ENCODE measurements at places on chromosomes 5 and 9.

GRCh38 chr9:111662576-111663300, 1.3 kb downstream of the GNG10 start:
- DNase-seq = peak; percentile 38

GRCh38 chr5:14600846-14601245, 19.3 kb downstream of the OTULINL start:
- DNase-seq = no peak

DNA sequence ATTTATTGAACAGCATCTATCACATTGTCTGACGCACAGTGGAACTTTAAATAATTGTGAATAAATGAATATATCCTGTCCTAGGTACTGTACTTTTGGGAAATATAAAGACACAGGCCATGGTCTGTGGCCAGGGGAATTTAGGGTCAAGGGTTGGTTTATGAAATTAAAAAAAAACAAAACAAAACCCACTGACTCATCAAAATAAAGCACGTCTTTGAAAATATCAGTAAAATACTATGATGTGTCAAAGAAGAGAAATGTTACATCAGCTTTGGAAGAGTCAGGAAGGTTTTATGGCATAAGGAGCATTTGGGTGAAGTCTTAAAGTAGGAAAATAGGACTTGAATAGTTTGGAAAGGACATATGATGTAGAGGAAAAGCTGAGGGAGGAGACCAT, 70.5 kb downstream of the ZNF462 start:
- DNase-seq = no peak

GRCh38 chr5:113337515-113338415, 97.0 kb downstream of the TSSK1B start:
- DNase-seq = no peak

- no peak for DNase-seq
Observed at GRCh38 chr5:28403846-28404245, 1365.5 kb upstream of the CDH9 start.

DNA sequence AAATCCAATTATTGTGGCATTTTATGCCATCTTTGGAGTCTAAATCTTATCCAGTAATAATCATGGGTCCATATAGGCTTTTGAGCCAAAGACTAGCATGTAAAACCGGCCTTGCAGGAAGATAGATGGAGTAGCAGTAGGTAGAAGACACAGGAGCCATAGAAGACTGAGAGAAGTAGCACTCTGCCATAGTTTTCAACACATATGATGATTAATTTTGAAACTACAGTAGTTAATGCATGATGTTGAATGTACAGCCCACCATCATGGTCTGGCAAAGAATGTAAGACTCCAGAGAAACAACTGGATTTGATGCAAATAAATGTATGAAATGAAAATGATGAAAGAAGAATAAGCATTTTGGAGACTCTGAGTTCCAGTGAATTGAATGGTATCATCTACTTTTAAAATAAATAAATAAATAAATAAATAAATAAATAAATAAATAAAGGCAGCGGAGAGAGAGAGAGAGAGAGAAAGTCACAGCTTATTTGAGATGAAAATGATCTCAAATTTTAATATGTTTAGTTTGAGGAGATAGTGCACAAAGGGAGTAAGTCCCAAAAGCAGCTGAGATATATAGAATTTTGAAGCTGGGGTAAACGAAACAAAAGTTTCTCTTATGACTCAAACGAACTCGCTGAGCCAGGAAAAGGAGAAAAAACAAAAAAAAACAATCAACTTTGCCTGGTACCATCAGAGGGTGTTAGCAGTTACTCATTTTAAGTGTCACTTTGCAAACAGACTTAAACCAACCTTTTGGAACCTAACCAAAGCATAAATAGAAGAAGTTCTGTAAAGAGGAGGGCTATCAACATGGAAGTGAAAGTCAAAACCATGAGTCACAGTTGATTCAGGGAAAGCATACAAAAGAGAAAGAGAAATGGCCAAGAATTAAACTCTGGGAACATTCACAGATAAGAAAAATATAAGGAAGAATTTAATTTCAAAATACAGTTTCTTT, 388.7 kb downstream of the CETN3 start:
- peak; percentile 20 for DNase-seq

GRCh38 chr9:105194234-105194633, 50.2 kb upstream of the SLC44A1 start:
- no peak for DNase-seq

DNA sequence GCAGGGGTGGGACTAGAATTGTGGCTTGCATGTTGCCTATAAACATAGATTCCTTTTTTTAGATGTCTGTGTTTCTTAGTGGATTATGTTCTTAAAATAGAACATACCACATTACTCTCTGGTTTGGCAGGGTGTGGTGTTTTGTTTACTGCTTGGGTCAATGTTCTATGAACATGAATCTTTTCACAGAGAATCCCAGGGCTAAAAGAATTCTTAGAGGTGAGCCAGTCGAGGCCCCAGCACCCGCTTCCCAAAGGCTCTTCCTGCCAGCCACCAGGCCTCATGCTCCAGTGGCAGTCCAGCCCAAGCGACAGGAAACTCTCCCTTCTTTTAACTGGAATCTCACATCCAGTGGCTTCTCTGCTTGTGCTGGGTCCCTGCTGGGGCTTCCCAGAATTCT, 126.6 kb downstream of the C9orf152 start:
- no peak for DNase-seq

DNA sequence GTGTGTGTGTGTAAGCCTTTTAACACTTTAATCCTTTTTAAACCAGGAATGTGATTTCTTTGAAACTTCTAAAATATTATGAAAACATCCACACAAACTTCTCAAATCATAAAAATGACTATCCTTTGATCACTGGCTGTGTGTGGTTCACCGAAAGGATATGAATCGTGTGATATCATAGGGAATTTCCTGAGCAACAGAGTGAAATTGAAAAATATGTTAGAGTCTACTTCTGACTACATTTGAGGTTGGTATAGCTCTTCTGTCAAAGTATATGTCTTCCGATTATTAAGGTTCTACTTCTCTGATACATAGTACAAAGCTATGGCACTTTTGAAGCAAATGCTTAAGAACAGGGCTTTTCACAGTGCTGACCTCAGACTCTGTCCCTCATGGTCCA, 40.3 kb downstream of the RGMB start:
- peak; percentile 24 for DNase-seq
